ENCODE measurements at places on chromosomes 11 and 22.

DNA sequence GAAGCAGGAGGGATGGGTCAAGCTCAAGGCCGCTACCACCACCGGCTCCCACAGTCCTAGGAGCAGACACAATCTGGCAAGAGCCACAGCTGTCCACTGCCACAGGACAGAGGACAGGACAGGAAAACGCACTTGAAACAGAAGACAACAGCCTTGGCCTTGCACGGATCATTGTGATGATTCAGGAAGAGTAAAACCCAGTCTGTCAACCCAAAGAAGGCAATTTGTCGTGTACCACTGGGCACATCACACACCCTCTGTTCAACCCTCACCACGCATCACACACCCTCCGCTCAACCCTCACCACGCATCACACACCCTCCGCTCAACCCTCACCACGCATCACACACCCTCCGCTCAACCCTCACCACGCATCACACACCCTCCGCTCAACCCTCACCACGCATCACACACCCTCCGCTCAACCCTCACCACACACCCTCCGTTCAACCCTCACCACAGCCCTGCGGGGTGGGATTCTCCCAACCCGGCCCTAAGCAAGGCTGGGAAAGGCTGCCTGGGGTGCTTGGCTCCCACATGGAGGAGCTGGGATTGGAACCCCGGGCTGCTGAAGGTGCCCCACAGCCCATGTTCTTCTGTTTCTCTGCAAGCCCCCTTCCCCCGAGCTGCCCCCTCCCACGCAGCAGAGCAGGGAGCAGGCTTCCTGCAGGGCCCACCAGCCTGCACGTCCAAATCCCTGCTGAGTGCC is 11.3 kb upstream of the CDC42BPG start:
- DNase-seq = no peak

GRCh38 chr11:41437006-41437490 is 22.4 kb downstream of the LRRC4C start:
- DNase-seq = no peak

- no peak for DNase-seq
Measured at GRCh38 chr22:27574002-27574366, 227.6 kb downstream of the MN1 start.

- DNase-seq = peak; percentile 12
Measured at GRCh38 chr11:71451596-71452198, 1.3 kb upstream of the NADSYN1 start.

GRCh38 chr22:48939441-48940265 is 888.0 kb downstream of the BRD1 start:
- no peak for DNase-seq

DNA sequence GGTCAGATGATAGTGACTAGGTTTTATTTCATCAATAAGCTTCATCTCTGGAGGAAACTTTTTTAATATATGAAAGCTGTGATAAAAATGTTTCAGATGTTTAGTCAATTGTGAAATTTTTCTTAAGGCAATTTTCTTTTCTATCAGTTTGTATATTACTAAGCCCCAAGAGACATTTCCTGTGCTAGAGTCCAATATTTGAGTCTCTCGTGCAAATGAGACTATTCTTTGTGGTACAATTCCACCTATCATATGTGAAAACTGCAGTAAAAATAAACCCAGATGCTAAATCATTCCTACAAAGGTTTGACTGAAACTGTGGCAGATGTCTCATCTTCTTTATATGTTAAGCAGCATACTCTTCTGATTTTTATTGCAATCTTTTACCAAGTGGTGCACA is 28.0 kb downstream of the CTR9 start:
- DNase-seq = no peak

DNA sequence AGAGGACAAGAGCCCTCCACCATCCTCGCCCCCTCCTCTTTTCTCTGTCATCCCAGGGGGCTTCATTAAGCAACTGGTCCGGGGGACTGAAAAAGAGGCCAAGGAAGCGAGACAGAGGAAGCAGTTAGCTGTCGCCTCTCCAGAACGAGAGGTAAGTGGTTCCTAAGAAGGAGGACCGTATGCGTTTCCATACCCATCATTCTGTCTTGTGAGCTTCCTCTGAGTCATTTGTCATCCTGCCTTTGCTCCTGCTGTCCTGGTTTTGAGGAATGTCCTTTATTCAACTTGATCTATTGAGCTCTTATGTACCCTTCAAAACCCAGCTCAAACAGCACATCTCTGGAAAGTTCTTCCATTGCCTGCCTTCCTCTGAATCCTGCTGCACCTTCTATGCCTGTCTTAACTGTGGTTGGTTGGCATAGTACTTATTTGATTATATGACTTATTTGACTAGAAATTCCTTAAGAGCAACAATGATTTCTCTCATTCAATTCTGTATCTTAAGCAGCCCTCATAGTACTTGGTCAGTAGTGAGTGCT is 21.3 kb downstream of the MYO18B start:
- DNase-seq = no peak

DNA sequence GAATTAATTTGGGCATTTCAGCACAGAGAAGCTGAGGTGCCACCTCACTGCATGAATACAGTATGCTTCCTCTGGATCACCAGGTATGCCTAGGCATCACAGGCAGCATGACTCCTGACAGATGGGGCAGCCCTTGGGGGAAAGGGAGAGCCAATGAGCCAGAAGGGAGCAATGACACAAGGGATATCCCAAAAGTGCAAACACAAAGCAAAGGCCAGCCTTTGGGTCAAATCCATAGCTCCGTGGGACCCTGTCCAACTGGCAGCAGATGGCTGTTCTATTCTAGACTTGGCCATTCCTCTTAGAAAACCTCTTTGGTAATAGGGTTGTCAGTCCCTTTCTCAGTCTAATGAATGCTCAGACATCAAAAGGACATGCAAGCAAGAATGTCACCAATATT is 73.3 kb downstream of the SERGEF start:
- no peak for DNase-seq

GRCh38 chr11:86629045-86629706 is 43.2 kb downstream of the ME3 start:
- no peak for DNase-seq

DNA sequence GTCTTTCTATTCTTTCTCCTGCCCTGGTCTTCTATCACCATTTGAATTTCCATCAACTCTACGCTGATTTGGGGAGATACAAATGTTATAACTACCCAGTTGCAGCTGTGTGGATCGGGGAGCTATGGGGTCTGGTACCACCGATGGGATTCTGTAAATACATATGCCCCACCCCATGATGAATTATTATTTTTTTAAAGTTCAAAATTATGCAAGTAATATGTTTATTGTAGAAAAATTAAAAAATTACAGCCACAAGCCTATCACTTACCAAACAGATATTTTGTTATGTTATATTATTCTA is 52.4 kb upstream of the CLMP start:
- no peak for DNase-seq

- DNase-seq = no peak
Measured at GRCh38 chr11:29327891-29328290, 688.9 kb downstream of the KCNA4 start.

GRCh38 chr11:63611395-63611747 is 2.9 kb downstream of the PLAAT3 start:
- no peak for DNase-seq

DNA sequence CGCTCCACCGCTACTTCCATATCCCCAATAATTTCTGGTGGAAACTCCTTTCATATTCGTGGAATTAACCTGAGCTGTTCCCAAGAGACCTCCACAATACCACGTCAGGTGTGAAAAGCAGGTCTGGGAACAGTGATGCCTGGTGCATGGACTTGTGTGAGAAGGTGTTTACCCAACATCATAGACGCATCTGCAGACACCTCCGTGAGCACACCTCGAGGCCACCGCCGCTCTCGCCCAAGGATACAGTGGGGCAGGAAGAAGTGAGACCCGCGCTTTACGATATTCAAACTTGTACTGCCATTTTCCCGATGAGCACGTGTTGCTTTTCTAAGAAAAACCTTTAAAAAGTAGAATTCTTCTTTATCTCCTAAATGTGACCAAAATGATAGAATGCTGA is 8.2 kb downstream of the PHF21B start:
- no peak for DNase-seq

DNA sequence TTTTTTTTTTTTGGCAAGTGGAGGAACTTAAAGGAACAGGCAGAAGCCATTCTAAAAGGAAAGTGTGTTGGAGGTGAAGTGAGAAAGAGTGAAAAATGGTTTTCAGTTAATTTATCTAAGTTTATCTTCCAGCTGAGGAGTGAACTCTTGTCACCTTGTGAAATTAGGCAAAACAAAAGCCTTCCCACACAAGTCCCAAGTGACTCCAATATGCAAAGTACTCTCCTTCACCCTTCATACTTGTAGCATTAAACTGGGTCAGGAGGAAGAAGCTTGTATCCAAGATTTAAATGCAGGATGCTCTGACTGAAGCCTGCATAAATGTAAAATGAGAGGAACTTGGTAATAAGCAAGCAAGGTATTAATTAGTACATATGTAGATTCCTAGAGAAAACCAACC is 796.8 kb downstream of the DLG2 start:
- no peak for DNase-seq

DNA sequence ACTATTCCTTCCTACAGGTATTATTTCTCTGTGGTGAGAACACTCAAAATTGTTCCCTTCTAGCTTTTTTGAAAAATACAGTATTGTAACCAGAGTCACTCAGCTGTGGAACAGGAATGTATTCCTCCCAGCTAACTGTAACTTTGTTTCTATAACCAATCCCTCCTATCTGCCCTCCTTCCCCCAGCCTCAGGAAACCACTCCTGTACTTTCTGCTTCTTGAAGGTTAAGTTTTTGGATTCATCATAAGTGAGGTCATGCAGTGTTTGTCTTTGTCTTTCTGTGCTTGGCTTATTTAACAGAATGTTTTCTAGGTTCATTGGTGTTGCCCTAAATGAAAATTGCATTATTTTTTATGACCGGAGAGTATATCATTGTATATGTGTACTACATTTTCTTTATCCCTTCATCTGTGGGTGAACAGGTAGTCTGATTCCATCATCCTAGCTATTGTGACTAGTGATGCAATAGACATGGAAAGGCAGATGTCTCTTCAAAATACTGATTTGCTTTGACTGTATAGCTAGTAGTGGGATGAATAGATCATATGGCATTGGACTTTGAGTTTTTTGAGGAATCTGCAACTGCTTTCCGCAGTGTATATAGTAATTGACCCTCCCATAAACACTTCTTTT is 112.9 kb upstream of the GRK3 start:
- DNase-seq = no peak

DNA sequence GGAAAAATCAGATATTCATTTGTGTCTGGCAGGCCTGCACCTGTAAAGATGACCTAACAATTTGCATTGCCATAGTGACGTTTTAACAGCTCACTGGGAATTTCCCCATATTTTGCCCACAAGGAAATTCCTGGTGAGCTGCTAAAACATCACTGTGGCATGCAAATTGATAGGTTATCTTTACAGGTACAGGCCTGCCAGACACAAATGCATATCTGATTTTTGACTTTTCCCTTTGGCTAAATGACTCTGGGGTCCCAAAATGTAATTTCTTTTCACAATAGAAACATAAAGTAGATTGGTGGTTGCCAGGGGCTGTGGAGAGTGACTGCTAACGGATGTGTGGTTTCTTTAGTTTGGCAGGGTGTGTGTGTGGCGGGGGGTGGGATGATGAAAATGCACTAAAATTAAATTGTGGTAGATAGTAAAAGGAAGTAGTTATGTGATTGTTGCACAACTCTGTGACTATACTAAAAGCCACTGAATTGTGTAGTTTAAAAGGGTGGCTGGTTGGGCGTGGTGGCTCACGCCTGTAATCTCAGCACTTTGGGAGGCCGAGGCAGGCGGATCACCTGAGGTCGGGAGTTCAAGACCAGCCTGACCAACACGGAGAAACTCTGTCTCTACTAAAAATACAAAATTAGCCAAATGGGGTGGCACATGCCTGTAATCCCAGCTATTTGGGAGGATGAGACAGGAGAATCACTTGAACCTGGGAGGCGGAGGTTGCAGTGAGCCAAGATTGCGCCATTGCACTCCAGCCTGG is 18.5 kb upstream of the FEZ1 start:
- DNase-seq = no peak

GRCh38 chr11:109043315-109043714 is 378.4 kb downstream of the DDX10 start:
- no peak for DNase-seq

DNA sequence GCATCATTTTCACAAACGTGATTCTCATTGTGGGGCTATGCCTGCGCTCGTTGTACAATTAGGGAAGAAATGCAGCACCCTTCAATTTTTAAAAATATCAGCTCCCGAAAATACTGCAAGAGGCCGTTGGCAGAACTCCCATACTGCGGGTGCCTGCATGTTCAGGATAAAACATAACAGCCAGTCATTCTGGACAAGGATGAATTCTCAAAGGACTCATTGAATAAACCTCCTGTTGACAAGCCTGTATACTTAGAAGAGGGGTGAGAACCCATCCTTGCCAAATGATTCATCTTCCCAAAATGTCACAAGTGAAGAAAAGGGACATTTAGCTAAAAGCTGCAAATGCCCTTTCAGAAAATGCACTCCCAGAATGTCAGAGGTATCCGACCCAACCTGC is 141.9 kb downstream of the CSNK2A3 start:
- no peak for DNase-seq

DNA sequence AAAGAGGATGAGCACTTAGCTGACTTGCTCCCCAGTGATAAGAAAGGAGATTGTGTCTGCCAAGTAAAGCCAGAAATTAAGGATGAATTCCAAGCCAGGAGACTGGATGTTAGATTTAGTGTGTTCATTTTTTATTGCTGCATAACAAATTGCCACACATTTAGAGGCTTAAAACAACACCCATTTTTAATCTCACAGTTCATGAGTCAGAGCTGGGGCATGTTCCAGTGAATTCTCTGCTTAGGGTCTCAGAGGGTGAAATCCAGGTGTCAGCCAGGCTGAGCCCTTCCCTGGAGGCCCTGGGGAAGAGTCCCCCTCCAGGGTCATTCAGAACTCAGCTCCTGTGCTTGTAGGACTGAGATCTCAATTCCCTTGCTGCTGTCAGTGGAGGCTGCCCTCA is 352.8 kb downstream of the BUD13 start:
- DNase-seq = no peak

- DNase-seq = no peak
Measured at GRCh38 chr11:121743285-121743684, 290.5 kb upstream of the SORL1-AS1 start.

DNA sequence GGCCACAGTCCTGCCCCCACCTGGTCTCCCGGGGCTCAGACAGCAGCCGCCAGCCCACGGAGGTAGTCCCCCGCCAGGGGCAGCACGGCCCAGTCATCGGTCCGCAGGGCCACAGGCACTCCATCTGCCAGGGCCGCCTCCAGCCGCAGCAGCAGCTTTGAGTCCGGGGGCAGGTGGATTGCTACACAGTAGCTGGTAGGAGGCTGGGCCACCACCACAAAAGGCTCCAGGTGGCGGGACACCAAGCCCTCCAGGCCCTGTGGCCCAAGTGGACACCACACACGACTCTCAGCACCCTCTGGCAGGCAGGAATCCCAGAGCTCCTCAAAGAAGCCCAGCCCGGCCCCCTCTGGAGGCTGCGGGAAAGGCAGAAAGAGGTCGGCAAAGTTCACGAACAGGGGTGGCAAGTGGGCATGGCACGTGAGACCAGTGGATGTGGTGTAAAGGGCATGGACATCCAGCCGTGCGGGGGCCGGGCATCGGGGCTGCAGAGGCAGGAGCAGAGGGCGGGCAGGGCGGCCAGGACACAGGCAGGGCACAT is 2.9 kb downstream of the AP5B1 start:
- DNase-seq = no peak

- no peak for DNase-seq
Measured at GRCh38 chr11:107018902-107019493, 722 bp upstream of the GUCY1A2 start.

- peak; percentile 42 for DNase-seq
Measured at GRCh38 chr22:35150183-35151107, 84.5 kb downstream of the ISX start.

All from hematopoietic multipotent progenitor cell treated with erythropoietin and hydrocortisone succinate and interleukin-3 and kit ligand, for 17 days (in vitro differentiated cells).